ENCODE measurements at places on chromosomes 7 and 10.

- DNase-seq, result no peak
These were observed 84.0 kb downstream of the SEMA3D start for GRCh38 chr7:85102813-85103350.

GRCh38 chr7:31373337-31374289, 33.1 kb upstream of the NEUROD6 start:
- DNase-seq, result peak; percentile 39

GRCh38 chr10:86170255-86171108, 196.1 kb downstream of the GRID1 start:
- no peak for DNase-seq

GRCh38 chr7:148746135-148746534, 47.4 kb downstream of the CUL1 start:
- no peak for DNase-seq

DNA sequence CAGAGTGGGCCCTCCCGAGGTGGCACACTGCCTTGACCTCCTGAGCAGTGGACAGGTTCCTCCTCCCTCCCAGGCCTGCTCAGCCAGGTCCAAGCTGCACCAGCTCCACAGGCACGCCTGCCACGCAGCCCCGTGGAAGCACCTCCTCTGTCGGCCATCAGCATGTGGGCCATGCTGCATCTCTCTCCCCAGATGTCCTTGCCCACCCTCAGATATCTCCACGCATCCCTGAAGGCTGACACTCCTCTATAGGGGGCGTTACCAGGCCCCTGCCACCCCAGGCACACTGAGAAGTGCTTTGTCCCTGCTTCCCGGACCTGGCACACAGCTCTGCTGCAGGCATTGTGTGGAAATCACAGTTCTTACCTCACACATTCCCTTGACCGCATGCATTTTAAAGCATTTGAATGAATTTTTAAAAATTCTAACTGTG, 598.5 kb downstream of the SDK1 start:
- DNase-seq, result no peak

DNA sequence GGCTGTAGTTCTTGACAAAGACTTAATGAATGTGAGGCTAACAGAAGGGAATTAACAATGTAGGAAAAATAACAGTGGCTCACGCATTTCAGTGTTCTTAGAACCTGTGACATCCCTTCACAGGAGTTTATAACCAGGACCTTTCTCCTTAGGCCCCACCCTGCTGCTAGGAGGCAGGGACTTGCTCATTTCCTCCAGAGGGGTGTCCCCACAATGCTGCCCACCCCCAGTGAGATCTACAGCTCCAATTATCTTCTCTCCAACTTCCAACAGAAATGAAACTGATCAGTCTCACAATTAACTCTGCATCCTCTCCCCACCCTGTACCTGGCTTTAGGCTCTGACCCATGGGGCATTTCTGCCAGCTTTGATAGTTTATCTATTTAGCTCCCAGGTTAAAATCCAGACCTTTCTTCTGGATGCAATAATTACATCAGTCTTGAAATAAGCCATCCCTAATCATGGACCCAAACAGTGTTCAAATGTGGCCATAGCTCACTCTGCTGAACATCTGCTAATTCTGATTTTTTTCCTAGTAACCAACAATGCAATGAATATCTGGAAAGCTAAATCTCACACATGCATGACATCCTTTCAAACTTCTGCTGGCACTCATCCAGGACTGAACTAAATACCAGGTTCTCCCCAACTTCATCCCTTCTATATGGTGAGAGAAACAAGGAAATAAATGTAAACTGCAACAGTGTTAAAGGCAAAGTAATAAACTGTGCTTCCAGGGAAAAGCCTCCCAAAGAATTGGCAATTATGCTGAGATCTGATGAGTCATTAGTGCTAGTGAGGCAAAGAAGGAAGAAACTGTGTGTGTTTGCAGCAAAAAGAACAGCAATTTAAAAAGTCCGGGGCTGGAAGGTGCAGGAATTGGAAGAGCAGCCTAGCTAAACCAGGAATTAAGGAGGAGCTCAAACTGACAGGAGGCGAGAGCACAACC, 64.6 kb downstream of the HERPUD2 start:
- DNase-seq, result peak; percentile 31

DNA sequence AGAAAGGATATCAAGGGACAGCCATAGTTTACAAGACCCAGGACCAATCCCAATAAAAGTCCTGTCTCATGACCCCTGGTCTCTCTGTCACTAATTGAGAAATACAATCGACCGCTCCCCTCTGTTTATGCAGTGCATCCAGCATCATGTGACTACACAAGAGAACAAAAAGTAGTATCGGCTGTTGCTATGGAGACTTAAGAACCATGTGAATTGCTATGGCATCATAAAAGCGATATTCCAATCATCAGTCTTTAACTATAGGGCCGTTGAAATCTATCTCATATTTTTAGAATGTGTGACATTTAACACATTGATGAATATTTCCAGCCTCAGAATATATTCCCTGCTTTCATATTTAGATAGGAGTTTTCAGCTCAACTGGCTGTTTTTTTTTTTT, 139.3 kb downstream of the FRMD4A start:
- DNase-seq, result no peak

GRCh38 chr7:517774-518629, 1.6 kb downstream of the PDGFA start:
- DNase-seq, result peak; percentile 68

DNA sequence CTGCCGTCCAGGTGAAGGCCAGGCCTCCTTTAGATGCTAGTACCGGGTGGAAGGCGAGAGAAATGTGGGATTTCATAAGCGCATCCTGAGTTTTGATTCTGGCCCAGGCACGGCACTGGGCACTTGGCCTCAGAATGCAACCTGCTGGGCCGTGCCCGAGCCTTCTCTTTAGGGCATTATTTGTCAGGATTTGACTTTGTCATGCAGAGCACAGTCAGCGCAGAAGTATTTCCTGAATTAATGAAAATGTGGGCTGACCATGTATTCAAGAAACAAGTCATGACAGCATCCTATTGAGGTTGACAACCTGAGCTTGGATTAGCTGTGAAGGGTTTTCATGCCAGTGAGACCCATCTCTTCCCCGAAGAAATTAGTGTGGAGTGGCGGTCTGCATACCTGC, 34.4 kb downstream of the RCC1L start:
- DNase-seq, result no peak

GRCh38 chr7:81590131-81590530, 179.7 kb downstream of the HGF start:
- DNase-seq, result no peak

- no peak for DNase-seq
These were observed 9.3 kb upstream of the RTKN2 start for GRCh38 chr10:62277971-62278370.

- no peak for DNase-seq
These were observed 40.7 kb upstream of the TNS3 start for GRCh38 chr7:47622586-47622945.

GRCh38 chr10:71059054-71059818, 153.1 kb upstream of the UNC5B start:
- no peak for DNase-seq

DNA sequence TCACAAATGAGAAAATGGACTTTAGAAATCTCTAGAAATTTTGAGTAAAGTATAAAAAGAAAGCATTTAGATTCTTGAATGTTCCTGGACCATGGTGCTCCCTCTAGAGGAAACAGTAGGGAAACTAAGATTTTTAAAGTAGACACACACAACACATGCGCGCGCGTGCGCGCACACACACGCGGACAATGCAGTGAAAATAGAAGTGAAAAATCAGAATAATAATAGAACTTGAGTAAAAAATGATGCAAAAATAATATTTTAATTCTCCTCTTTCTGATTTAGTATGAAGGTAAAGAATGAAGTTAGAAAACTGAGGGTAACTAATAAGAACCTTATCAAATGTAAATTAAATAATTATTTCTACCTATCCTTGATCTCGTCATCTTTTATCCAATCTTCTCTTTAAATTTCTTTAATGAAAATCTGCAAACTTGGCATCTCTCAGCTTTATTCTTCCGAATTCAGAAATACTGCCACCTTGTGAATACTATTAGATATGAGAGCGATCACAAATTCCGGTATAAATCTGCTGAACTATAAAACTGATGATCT, 117.0 kb upstream of the AMPH start:
- peak; percentile 17 for DNase-seq

- DNase-seq, result no peak
These were observed 116.8 kb downstream of the GLI3 start for GRCh38 chr7:42120191-42120590.

GRCh38 chr10:58755677-58756076, 243.0 kb downstream of the BICC1 start:
- DNase-seq, result peak; percentile 48

DNA sequence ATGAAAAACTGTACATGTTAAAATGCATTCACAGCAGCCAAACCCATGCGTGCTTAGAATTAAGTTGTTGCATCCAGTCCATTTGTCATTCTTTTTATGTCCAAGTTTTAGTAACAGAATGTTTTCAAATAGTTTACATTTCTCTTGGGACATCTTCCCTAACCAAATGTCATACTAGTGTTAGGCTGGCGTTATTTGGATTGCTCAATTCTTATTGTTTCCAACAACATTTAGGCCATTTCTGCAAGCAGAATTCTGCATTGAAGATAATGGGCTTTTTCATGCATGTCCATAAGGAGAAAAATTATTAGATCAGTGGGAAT, 203.0 kb downstream of the HIBADH start:
- no peak for DNase-seq

DNA sequence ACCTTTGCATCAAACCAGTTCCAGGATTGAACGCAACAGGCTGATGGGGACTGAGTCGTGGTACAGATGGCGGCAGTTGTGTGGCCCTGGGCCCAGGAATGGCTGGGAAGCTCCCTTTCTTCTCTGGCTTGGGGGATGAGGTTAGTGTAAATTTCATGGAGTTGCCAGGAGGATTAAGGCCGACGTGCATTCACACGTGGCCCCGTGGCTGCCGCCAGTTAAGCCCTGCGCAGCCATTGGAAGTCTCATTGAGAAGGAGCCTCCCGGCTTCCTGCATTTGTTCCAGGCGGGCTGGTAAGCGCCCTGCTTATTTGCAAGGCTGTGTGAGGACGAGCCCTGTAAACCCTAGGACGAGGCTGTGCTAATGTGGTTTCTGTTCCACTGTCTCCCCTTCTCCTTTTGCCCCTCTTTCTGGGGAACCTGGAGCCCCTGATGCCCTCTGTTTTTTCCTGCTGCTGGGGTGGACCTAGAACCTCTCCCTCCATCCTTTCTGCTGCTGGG, 174.7 kb upstream of the TNRC18 start:
- DNase-seq, result no peak

GRCh38 chr10:112535531-112535951, 88.5 kb downstream of the VTI1A start:
- DNase-seq, result no peak

GRCh38 chr10:74289951-74290350, 138.9 kb downstream of the ADK start:
- DNase-seq, result no peak

- no peak for DNase-seq
These were observed 11.7 kb downstream of the PLAC9 start for GRCh38 chr10:80144067-80144695.

- DNase-seq, result no peak
These were observed 214.4 kb downstream of the CCSER2 start for GRCh38 chr10:84542522-84543490.

DNA sequence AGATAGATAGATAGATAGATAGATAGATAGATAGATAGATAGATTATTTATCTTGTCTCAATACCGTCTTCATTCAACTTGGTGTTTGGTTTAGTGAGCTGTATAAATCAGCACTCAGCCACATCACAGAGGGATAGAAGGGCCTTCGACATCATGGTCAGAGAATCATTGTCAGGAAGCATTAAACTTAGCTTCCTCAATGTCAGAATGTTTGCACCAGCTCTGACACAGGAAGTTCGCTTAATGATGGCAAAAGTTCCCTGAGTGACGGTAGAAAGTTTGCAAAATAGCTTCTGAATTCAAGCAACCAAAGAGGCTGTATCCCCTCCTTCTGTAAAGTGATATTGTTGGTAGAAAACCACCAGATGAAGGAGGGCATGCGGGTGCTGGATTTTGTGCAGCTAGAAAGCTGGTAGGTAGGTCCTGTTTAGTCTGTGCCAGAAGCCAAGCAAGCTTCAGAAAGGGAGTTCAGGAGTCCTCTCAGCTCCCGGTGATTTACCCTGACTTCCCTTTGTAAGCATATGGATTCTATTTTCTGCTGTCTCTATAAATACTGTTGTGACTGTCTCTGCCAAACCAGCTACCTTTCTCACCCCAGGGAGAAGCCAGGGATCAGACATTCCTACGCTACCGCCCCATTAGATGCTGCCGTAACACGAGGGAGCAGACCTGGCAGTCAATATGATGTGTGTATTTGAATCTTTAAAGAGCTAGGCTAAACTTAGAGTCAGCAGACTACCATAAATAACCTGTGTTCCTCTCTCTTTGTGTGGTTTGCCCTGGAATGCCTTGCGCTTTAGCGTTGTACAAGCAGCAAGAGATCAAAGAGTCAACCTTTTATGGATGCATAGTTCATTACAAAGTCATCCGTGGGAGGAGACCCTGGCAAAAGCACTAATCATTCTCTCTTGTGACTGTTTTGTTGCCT, 200.5 kb upstream of the KIAA1217 start:
- no peak for DNase-seq

GRCh38 chr10:104076743-104077160, 8.9 kb downstream of the COL17A1 start:
- DNase-seq, result no peak

DNA sequence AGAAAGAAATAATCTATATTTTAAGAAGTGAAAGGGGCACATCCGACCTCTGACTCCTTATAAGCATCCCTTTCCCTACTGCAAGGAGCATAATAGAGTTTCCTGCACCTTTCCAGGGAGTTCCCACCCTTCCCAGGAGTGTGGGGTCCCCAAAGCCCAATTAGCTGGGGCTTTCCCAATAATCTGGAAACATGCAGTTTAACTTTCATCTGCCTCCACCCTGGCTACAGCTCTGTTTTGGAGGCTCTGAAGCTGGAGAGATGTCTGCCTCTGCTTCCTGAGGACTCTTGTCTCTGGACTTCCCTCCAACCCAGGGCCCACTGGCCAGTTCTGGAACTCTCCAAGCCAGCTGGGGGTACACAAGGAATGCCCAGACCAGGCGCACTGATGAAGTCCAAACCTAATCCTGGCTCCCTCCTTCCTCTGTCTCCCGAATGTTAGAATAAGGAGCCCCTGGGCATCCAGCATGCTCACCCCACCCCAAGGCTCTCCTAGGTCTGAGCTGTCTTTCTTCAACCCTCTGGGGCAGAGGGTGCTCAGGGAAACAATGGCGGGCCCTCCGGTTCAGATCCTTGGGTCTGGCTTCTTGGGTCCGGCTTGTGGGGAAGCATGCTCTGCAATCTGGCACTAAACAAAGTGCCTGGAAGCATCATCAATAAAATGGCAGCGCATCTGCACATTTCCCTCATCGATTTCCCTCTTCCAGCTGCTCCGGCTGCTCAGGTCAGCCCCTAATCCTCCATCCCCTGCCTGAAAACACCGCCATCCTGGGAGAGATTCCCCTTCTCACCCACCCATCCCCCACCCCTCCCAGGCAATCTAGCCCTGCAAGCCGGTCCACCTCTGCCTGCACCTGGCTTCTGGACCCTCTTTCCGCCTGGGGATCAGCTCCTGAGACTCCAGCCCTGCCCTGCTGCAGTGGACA, 13.3 kb downstream of the HOXA4 start:
- peak; percentile 62 for DNase-seq

- no peak for DNase-seq
These were observed 26.7 kb upstream of the OTUD1 start for GRCh38 chr10:23412223-23412622.

GRCh38 chr10:20920061-20920460, 22.9 kb upstream of the NEBL start:
- DNase-seq, result no peak
